ENCODE measurements at places on chromosomes 2 and 18.

DNA sequence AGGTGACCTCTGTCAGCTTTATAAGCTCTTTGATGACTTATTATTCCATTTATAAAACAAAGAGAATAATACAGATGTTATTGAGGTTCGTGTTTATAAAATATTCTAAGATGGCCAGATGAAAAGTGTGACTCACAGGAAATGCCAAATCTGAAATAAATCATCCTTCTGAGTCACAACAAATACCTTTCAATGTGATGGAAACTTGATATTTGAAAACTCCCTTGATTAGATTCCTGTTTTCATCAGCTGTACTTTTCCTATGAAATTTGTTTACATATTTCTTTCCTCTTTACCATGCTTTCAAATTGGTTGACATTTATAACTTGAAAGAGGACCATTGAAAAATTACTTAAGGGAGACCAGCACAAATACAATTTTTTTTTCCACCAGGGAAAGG is 30.6 kb upstream of the PPP1R1C start:
- DNase-seq, result no peak

- no peak for DNase-seq
Measured at GRCh38 chr2:52498077-52498750, 1269.4 kb upstream of the CHAC2 start.

GRCh38 chr2:111900859-111901258 is 2.5 kb downstream of the MERTK start:
- peak; percentile 78 for DNase-seq

- DNase-seq, result peak; percentile 4
Measured at GRCh38 chr2:240877460-240878340, 9.1 kb downstream of the AGXT start.

DNA sequence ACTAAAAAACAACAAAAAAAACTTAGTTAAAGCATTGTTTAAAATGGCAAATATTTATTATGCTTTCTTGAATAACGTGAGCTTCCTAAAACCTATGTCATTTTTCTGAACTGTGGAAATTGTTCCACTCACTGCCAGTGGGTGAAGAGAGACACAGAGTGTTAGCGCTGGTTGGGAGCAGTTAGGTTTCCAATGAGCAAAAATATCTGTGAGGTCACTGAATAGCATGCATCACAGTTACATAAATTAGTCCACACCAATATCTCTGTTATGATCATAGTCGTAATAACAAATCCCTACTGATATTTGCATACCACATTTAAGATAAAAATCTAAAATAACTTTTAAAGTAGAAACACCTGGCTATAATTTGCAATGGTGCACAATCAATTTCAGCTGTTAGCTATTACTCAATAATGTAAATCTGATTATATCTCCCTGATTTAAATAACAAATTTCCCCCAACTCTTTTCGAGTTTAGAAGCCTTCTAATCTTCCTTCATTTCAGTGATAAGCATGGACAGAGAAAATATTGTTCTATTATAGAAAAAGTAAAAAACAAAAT is 1094.0 kb upstream of the KLHL29 start:
- DNase-seq, result no peak

- no peak for DNase-seq
Measured at GRCh38 chr2:217482056-217482710, 520.6 kb downstream of the TNS1 start.

DNA sequence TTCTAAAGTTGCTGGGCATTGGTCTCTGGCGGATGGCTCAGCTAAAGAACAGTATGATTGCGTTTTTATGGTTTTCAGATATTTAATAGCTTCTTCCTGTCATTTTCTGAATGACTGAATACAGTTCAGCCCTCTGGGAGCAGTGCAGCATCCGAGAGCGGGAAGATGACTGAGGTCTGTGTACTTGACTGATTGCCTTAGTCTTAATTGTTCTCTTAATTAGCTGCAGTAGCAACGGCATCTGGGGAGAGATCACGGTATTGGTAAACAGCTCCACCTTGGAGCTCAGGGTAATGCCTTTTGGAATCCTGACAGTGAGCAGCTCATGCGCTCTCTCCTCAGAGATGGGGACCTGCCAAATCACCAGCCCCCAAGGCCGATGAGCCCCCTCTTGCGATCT is 481.4 kb upstream of the SPRED2 start:
- no peak for DNase-seq

DNA sequence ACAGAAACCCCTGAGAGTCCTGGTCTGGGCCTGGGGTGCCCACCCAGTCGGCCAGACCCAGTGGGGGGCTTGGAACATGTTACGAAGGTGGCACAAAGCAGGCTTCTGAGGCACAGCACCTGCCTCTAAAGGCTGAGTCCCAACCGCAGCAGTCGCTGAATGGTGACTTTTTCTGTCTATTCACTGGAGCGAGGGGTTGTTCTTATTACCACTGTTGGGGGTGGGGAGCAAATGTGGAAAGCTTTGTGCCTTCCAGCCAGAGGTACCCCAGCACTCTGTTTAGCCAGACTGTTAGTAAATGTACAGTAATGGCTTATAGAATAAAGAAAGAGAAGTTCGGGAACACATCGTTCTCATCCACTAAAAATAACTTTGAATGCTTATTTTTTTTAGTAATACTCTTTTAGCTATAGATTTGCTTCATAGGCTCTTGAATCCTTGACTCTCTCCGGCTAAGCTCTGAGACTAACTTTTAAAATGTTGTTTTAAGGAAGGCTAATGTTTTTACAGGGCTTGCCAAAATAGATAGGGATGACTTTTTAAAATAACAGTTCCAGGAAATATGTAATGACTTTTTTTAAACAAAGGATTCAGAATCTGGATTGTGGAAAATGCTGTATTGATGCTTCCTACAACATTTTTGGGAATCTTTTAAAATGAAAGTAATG is 23.4 kb upstream of the PTPN2 start:
- no peak for DNase-seq

DNA sequence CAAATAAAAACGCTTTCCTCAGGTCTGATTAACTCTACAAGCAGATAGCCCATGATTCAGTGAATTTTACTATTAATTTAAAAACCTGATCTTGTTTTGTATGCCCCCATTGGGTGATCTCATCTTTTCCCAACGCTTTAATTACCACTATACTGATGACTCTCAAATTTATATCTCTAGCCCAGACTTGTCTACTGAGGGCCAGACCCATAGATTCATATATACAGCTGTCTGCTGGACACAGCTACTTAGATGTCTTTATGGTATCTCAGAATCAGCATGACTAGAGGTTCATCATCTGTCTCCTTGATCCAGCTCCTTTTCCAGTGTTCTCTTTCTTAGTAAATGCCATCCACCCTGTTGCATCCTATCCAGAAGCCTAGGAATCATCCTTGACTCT is 33.8 kb downstream of the TAF1B start:
- no peak for DNase-seq

DNA sequence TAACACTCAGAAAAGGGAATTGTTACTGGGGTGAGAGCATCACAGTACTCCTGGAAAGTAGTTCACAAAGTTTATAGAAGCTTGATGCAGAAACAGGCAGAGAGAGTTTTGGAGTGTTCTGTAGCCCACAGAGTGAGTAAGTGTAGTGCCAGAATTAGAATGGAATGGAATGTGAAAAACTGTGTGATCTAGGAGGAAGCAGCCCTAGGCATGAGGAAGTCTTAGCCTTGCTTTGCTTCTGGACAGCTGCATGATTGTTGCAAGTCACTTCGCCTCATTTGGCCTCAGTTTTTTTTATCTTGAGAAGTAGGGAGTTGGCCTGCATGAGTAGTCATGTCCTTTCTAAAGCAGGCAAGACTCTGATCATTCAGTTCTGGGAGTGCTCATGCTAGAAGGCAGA is 10.9 kb downstream of the SERPINB12 start:
- DNase-seq, result peak; percentile 37

DNA sequence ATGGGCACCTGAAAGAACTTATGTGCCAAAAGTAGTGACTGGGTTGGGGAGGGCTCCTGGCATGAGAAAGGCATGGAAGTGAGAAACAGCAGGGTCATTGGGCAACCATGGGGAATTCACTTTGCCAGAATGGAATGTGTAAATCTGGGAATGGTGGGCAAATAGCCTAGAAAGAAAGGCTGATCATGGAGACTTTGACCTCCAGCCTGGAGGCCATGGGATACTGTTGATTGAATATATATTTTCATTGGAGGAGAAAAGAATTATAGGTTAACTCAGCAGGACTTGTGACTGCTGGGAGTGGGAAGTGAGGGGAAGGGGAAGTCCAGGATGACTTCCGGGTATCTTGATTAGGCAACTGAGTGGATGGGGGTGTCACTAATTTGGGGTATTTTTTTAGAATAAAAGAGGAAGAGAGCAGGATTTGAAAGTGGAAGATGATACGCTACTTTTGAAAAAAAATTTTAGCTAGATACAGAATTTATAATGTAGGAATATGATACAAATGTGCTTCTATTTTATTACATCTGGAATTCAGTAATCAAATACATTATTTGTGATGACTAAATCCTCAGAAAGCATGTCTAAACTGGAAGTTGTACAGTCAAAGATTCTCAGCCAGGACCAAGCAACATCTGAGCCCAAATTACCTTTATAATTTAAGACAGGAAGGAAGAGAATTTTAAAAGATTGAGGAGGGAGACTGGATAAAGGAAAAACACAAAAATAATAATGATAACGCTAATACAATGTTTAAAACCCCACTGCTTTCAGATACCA is 116.2 kb downstream of the GATA6 start:
- peak; percentile 13 for DNase-seq

- DNase-seq, result peak; percentile 52
Measured at GRCh38 chr18:361941-362310, 94.1 kb upstream of the THOC1 start.

GRCh38 chr2:70084973-70085710 is 2.1 kb upstream of the PCBP1 start:
- peak; percentile 68 for DNase-seq

- no peak for DNase-seq
Measured at GRCh38 chr18:13989199-13989598, 73.9 kb upstream of the MC2R start.

DNA sequence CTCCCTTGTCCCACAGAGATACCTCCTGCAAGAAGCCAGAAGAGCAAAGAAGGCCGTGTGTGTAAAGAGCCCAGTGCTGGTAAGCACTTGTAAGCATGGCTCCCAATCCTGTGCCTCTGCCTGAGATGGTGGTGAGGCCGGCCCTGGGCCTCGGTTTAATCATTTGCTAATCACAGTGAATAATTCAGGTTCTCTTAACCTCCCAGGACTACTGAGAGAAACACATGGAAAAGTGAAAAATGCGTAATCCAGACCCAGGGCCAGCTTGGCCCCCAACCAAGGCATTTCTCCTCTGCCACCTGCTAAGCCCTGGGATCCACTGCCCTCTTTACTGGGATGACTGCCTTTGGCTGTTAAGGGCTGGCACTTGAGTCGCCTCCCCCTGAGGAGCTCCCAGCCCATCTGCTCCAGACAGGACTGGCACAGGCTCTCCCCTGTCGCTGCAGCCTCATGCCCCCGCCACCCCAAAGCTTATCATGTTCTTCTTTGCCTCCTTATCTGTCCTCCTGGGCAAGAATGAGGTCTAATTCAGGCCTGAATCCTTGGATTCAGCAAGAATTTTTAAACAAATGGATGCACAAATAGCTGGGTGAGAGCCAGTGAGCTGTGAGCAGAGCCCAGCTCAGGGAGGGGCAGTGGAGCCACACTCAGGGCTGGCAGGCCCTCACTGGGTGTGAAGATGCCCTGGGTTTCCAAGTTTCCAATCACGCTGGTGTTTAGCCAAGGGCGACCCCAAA is 193.9 kb upstream of the HS6ST1 start:
- no peak for DNase-seq

- DNase-seq, result no peak
Measured at GRCh38 chr2:119786295-119786694, 26.6 kb downstream of the PTPN4 start.

- DNase-seq, result no peak
Measured at GRCh38 chr18:55998071-55998522, 410.1 kb upstream of the TCF4 start.

GRCh38 chr2:136067459-136067858 is 50.5 kb downstream of the CXCR4 start:
- no peak for DNase-seq

- no peak for DNase-seq
Measured at GRCh38 chr2:200330351-200331060, 24.0 kb downstream of the SPATS2L start.

DNA sequence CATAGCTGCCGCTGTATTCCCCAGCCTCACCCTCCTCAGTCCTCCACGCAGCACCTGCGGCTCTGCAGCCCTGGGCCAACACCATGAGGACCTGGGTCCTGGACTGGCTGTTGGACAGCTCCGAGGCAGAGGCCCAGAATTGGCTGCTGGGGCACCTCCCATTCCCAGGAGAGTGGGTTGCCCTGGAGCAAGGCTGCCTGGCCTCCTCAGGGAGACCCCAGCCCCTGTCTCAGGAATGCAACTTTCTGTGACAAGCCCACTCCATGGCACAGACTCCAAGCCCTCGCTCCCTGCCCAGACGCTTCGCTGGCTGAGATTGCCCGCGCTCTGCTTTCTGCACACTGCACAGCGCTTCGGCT is 33.0 kb downstream of the CYP26B1 start:
- no peak for DNase-seq

- DNase-seq, result peak; percentile 23
Measured at GRCh38 chr2:187654535-187654934, 100.3 kb upstream of the TFPI start.

DNA sequence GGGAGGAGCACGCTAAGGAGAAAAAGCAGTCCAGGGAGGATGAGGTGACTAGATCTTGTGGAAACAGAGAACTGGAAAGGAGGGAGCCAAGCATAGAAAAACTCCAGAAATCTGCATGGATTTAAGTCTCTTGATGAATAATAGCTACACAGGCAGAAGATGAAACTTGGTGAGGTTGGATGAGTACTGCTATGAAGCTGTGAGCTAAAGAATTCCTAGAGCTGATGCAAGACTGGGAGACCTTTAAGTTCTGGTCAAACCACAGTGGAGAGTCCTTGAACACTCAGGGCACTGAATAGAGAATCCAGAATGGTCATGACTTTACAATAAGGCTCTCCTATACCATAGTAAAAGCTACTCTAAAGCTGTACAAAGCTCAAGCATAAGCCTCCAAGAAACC is 18.4 kb upstream of the PIEZO2 start:
- DNase-seq, result no peak
